Left kidney (tissue), 8 donors: ENCODE measurements at places on chromosomes 3 and 15. TPM values are rescaled to one million over a fixed set of nuclear protein-coding genes. Genes with fewer than 3 reads are reported as not detected.

The ERICH6 gene
- 1.0 TPM for polyA plus RNA-seq

The SSR3 gene
- 159 TPM for polyA plus RNA-seq

The TTC21A gene
- 16.2 TPM for polyA plus RNA-seq

DNA sequence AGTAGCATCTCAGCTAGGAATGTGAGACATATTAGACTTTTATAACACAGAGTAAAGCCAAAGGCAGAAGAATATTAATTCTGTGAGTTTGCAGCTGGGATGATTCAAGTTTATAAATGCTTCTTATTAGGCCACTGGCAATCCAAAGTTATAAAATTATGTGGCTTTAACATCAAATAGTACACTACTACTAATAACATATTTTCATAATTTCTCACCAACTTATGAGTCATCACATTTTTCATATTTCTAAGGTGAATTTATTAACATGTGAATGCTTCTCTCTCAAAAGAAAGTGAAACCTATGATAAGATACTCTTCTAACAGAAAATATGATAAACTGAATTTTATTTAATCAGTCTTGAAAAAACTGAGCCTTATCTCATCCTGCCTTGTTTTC, 1348.2 kb upstream of the ALCAM start:
- no peak for DNase-seq

The TM6SF1 gene
- polyA plus RNA-seq = 3.2 TPM

DNA sequence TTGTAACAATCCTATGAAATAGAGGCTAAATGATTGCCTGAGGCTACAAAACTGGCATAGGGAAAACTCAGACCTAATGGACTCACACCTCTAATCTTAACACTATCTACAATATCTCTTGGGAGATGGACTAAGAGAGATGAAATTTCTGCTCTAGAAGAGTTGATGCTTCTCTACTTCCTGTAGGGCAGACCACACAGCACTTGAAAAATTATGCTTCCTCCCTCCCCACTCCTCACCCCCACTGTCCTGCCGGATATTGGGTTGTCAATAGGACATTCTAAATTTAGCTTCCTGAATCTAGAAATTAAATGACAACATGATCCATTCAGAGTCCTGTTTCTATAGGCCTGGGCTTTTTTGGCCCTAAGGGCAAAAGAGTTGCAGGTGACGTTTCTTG, 295.6 kb downstream of the GAP43 start:
- no peak for DNase-seq

- no peak for DNase-seq
Measured at GRCh38 chr3:3038201-3038991, 71.8 kb downstream of the IL5RA start.

The ATP13A4 gene
- 1.3 TPM for polyA plus RNA-seq

DNA sequence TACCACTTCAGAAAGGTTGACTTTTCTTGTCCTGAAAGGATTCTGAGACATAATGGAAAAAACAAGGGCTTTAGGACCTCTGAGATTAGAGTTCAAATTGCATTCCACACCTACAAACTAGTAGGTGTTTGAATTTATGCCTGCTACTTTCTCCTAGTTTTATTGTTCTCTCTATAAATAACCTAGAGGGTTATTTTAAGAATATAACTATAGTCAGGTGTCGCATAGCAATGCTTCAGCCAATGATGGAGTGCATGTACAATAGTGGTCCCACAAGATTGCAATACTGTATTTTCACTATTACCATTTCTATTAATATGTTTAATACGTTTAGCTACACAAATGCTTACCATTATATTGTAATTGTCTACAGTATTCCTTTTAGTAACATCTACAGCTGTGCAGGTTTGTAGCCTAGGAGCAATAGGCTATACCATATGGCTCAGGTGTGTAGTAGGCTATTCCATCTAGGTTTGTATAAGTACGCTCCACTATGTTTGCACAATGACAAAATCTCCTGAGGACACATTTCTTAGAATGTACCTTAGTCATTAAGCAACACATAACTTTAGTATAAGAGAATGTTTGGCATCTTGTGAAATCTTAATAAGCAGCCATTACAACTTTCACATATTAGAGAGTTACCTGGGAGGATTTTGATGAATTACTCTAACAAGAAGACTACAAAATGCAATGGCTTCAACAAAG, 1352.5 kb downstream of the ZPLD1 start:
- DNase-seq = no peak

GRCh38 chr15:98592136-98592535, 56.2 kb upstream of the IGF1R start:
- no peak for DNase-seq

The UBE3A gene
- 120 TPM for polyA plus RNA-seq

The DNAH12 gene
- 3.0 TPM for polyA plus RNA-seq

The ALPK3 gene
- polyA plus RNA-seq = 20.7 TPM

- DNase-seq = no peak
Measured at GRCh38 chr3:151924753-151925152, 51.3 kb downstream of the SUCNR1 start.
